ENCODE measurements at places on chromosomes 6 and 20.

DNA sequence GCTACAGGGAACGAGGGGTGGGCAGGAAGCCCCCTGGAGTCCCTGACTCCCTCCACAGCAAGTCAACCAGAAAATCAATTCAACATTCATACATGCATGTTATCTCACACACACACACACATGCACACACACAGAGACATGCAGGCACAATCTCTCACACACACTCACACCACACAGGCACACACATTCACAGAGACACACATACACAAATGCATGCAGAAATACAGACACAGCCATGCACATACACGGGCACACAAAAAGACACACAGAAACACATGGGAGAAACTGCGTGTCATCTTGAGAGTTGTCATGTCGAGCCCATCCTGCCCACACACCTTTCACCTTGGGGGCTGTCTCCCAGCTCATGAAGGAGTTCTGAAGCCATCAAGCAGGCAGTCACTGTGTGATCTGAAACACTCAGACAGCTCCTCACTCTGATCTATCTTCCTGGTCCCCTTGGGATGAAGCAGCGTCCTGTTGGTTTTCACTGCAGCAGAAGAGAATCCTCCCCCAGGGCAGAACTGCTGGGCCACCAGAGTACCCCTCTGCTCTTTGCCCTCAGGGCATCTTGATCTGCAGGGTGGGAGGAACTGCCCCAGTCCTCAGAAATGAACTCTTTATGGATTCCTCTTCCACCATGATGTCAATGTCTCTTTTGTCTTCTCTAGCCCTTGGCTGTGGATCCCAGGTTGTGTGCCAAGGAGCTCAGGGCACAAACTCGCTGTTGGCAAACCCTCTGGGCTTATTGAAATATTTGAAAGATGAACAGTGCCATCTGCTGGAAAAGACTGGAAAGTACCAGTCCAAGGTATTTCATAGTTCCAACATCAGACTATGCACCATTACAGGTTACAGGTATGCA, 8.8 kb downstream of the RAET1L start:
- peak; percentile 50 for DNase-seq

- no peak for DNase-seq
Observed at GRCh38 chr6:155014670-155015300, 19.7 kb downstream of the TIAM2 start.

- no peak for DNase-seq
Observed at GRCh38 chr6:7996538-7997111, 67.6 kb downstream of the BLOC1S5 start.

DNA sequence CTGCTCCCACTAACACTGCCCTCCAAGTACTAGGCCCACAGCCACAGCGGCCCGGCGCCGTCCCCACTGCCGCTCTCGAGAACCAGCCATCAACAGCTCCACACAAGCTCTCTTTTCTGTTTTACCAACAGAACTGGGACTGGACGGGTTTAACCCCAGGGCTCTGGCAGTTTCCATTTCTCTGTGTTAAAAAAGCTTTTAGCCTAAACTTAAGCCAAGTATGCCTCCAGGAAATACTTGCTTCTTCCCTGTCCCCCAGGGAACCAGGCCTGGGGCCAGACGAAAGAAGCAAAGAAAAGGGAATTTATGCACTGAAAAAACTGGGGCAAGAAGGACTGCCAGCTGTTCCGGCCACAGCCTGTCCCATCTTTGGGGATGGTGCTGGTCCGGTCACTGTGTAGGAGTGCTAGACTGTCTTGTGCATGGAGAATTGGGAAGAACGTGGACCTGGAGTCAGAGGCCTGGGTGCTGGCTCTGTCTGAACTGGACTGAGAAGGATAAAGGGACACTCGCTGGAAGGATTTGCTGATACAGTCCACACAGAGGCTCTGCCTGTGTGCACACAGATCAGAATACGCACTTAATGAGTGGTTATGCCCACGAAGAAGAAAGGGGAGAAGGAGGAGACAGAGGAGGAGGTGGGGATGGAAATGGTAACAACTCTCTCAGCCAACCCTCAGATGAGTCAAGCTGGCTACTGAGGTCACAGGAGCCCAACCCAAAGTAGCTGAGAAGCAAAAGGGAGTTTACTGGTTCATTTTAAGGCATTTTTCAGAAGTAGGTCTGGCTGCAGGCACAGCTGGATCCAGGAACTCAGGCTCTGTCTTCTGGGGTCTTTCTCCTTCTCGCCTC, 254.4 kb upstream of the PMEPA1 start:
- no peak for DNase-seq

DNA sequence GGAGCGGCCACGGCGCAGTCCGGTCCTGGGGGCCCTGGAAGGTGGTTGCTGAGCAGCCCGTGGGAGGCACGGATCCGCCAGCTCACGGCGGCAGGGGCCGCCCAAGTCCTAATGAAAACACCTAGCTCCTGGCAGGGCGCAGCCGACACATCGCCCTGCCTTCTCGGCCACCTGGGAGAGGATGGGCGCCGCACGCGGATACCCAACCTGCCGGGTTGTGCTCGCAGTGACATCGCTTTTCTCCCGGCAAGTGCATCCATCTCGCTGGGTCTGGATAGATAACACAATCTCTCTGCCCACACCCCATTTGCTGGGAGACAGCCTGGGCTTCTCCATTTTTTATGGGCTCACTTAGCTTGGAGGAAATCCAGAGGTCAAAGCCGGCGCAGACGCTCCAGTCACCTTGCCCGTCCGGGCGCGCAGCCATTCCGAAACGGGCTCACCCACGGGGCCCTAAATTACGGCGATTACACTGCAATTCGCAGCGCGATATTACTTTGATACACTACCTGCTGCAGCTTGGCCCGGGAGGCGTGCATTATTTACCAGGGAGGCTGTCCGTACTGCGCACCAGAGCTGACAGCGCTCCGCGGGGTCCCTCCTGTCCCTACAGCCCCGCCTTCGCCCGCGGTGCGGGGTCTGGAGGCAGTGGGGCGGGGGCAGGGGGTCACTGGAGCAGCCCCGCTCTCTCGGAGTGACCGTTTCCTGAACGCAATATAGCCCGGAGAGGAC, 36.2 kb upstream of the CCDC167 start:
- DNase-seq = no peak

GRCh38 chr20:911882-912600, 4.1 kb downstream of the ANGPT4 start:
- no peak for DNase-seq

- peak; percentile 23 for DNase-seq
Observed at GRCh38 chr6:166627875-166628801, 1.1 kb upstream of the RPS6KA2 start.

GRCh38 chr6:4491501-4492260, 284.5 kb upstream of the CDYL start:
- no peak for DNase-seq

All from stimulated activated CD4-positive, alpha-beta T cell treated with anti-CD3 and anti-CD28 coated beads, Interleukin-2, amount 100 ng/mL, for 48 hours (primary cell).